GM13977 (cell line): ENCODE measurements at places on chromosomes 5 and 9.

DNA sequence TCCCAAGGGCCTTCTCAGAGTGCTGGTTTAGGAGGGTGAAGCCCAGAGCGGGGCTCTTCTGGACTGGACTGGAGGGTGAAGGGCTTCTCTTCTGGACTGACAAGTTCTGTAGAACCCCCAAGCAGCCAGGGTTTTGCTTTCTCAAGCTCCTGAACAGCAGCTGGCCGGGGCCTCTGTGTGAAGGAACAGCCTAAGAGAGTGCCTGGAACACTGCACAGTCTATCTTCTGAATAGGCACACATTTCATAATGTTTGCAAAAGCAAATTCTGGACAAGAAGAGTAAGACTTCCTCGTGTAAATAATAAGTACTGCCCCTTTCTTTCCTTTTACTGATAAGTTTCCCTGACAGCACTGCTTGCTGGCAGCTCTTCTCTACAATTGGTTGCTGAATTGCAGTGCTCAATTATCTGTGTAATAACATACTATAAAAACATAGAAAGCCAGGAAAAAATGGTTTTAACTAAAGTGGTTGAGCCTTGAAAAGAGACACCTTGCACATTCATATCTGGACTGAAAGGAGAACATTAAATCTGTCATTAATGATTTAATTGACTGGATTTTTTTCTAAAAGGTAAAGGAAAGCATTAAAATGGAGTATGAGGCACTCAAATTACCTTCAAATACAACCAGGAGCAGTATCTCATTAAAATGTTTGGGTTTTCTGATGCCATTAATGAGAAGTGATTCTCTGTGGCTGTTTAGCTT is 20.5 kb downstream of the MAST4 start:
- no peak for DNase-seq

- no peak for DNase-seq
Measured at GRCh38 chr5:66813306-66813705, 217.1 kb downstream of the MAST4 start.

GRCh38 chr5:151005187-151005949 is 15.0 kb upstream of the GPX3 start:
- DNase-seq: no peak

GRCh38 chr5:75922480-75922879 is 160.7 kb upstream of the SV2C start:
- DNase-seq: no peak

- no peak for DNase-seq
Measured at GRCh38 chr9:24464319-24464951, 81.3 kb downstream of the IZUMO3 start.
